Stimulated activated CD4-positive, alpha-beta T cell treated with anti-CD3 and anti-CD28 coated beads, Interleukin-1b, Interleukin-23, amount 100 ng/mL, for 1 hour (primary cell): ENCODE measurements at places on chromosomes 4 and X.

DNA sequence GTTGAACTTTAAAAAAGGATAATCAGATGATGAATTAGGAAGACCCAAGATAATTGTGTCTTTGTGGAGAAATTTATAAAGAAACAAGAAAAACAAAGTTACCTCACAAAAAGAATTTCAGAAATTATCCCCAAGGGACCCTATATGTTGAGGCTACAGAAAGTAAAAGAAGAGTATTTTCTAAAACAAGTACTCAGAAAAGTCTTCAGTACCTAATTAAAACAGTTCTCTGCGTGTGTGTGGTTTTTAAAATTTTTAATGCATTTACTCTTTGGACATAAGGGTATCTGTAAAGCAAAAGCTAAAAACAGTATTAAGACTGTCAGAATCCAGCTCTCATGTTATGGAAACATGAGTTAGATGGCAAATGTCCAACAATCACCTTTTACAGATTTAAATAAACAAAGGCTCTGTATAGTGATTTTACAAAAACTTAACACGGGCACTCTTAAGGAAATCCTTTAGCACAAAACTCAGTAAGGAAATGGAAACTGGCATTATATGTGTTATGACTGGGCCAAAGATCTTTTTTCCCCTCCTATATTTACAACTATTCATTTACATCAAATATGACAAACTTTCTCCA lies 187.5 kb downstream of the NSUN7 start:
- no peak for DNase-seq

- DNase-seq = no peak
These were observed 11.4 kb upstream of the EXOC1L start for GRCh38 chr4:55808186-55808585.

DNA sequence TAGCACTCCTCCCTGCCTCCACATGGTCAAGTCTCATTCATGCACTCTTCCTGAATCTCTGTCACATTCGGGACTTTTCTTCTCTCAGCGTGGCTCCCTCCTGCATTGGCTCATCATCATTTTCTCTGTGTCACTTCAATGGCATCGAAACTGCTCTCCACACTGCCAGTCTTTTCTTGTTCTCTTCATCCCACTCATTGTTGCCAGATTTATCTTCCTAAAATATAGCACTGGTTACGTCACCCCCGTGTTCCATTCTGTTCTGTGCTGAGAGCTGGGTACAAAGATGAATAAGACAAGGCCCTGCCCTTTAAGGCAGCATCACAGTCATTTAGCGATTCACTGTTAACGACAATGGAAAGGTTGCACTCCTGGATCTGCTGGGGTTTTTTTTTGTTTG lies 174.4 kb upstream of the TBC1D9 start:
- DNase-seq = no peak

DNA sequence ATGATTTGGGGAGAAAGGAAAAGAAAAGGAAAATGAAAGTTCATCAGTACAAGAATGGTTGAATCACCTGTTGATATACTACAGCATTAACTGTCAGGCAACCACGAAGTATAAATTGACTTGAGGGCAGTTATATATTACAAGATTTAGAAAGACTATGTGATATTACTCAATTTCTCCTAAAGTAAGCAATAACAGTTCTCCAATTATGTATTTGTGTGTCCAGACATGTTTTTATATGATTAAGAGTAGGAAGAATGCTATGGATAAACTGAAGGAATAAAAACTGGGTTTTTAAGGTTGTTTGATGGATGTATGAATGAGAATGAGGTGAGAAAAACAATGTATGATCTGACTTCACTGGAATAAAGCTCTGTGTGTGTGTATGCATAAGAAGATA lies 2234.4 kb downstream of the ARAP2 start:
- DNase-seq = no peak

DNA sequence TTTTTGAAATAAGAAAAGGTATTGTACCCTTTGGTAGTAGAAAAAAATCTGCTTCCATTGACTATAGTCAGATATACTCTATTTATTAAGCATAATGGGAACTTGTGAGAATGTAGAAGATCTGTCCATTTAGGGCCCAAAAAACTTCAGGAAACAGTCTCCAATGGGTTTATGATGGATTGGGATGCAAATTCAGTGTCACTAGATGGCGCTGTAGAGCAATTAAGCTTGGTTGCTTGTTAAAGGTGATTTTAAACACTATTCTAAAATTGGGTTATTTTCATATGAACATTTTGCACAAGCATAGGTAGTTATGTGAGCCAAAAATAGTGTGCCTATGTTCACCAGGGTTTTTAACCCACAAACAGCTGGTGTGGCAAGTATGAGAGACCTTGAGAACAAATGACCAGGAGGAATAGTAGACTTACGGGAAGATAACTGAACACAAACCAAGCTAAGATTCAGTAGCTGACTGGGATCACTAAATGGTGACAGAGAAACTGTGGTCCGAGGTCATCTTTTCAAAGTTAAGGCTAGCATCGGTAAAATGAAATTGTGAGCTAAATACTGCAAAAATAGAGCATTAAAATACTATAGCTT lies 80.3 kb upstream of the LSM6 start:
- DNase-seq = no peak

DNA sequence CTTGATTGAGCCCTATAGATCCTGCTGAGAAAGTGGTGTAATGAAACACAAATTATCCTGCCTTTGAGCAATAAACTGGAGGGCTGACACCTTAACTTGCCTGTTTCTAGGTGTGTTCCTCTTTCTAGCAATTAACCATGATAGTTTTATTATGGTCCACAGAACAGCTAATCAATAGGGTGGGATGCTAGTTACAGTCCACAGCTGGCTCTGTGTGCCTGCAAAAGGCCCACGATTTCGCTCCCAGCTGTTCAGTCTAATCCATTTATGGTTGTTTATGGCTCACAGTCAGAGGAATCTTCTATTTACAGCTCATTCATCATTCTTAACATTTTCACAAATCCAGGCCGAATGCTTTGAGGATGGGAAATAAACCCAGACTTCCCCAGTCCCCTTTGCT lies 674.9 kb downstream of the SMARCA1 start:
- no peak for DNase-seq

DNA sequence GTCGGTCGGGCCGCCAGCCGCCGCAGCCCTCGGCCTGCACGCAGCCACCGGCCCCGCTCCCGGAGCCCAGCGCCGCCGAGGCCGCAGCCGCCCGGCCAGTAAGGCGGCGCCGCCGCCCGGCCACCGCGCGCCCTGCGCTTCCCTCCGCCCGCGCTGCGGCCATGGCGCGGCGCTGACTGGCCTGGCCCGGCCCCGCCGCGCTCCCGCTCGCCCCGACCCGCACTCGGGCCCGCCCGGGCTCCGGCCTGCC lies 213 bp downstream of the NFKB1 start:
- no peak for DNase-seq

GRCh38 chr4:157582141-157582540 lies 361.6 kb downstream of the GRIA2 start:
- DNase-seq = no peak

GRCh38 chr4:111499706-111500105 lies 645.5 kb upstream of the FAM241A start:
- no peak for DNase-seq

DNA sequence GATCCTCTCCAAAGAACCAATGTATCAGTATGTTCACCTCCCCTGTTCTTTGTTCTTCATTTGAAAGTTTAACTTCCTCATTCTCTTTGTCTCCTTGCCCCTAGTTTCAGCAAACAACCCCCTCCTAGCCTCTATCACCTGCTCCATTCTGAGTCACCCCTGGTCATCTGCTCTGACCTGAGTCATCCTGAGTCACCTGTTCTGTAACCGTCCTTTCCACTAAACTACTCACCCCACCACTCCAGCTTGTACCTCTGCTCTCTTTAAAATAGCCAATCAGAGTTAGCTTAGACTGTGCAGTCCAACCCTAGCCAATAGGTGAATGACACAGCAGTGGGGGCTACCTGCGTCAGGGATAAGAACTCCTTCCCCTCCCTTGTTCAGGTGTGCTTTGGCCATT lies 249.8 kb upstream of the AADAT start:
- DNase-seq = no peak

DNA sequence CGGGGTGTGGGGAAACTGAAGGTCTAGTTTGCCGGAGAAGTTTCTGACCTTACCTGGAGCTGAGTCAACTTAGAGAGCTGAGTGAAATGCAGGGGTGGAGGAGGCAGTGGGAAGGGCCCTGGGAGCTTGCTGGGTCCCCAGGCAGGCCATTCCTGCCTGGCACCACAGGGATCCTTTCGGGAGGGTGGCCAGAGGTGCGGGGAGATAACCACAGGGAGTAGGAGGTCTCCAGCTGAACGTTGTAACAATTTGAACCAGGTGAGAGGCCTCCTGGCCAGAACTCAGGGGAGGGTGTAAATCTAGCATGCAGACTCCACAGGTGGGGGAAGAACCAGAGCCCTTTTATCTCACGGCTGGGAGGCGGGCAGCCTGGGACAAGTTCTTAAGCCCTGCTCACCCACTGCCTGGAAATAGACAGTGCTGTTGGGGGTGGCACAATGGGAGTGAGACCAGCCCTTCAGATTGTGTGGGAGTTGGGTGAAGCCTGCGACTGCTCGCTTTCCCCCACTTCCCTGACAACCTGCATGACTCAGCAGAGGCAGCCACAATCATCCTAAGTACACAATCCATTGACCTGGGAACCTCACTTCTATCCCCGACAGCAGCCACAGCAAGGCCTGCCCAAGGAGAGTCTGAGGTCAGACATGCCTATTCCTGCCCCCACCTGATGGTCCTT lies 247.4 kb downstream of the ADGRA3 start:
- no peak for DNase-seq

DNA sequence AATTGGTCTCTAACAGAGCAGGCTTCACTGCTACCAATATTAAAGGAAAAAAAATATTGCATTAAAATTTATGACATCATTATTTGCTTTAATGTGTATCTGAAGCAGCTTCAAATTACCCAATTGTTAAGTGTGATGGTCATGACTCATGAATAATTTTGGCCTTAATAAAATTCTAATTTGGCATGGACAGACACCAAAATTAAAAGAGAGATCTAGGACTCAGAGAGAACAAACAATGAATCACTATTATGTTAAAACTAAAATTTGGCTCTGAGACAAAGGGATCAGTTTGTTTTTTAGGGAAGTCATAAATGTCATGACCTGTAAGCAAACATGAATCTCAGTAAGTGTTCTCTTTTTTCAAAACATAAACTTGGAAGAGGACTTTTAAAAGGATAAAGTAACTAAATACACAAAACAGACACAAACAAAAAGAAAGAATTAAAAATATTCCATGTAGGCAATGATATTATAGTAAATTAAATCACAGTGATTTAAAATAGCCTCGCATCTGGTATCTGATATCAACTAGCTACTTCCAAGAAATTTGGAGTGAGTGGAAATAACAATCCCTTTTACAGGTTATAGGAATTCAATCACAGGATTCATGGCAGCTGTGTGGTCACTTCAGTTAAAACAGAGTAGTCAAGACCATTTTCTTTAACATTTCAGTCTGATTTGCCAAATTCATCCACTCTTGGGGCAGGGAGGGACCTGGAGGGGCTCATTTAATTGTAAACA lies 11.6 kb downstream of the VEGFC start:
- DNase-seq = no peak

DNA sequence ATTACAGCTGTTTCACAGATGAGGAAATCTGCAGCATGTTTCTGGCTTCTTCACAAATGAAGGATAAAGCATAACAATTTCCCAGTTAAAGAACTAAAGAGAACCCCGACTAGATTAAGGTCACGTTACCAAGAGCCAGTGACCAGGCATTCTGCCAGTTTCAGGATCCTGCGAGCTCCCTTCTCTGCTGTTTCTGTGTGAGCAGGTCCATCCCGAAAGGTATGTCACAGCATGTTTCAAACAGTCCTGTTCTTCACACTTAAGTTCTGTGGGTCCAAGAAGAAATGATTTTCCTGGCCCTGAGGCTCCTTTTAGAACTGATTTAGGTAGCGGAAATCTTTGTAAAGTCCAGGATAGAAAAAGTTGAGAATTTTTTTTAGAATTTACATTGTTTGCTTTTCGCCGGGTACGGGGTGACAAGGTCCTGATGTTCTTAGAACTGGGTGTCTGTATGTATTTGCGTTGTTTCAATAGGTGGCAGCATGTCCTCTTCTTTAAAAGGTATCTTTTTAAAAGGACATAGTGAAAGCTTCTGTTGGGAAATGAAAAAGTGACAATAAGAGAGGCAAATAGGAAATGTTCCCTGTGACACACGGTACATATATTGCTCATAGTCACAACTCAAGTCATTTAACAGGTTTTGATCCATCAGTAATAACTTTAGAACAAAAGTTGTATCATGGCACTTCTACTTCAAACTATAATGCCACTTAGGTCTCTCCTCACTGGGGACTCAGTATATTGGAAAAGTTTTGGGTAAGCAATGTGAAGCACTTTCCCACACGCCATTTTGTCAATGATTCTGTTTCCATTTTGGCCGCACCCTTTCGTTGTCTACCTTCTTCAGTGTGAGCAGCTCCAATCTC lies 18.4 kb downstream of the IL21 start:
- DNase-seq = no peak

DNA sequence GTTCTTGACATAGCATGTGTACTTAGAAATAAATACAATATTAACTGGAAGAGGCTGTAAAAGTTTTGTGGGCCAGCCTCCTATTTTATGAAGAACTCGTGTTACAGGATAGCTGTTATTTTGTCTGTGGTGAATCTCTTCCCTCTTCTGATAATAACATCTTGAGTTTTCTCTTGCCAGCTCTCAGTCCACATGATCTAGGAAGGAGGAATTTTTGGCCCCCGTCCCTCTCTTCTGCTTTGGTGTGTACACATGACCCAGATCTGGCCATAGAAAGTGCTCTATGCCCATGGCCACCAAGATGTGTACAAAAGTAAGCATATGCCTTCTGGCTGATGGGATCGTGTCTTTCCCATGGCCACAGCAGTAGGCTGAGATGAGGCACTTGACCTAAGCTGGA lies 108.0 kb upstream of the LEF1 start:
- DNase-seq = no peak

DNA sequence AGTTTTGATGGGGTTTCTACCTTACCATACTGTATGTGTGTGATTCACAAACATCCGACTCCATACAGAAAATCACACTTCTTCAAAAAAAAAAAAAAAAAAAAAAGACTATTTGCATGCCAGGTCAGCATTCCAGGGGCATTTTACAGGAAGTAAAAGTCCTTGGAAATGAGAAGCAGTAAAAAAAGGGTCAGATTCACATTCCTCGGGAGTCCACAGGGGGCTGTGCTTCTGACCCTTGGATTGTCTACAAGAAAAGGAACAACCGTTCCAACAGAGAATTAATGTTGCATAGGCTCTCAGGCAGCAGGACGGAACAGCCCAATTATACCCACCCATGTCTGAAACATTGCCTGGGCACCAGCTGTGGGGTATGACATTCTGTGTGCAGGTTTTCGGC lies 290.3 kb downstream of the LDB2 start:
- no peak for DNase-seq

DNA sequence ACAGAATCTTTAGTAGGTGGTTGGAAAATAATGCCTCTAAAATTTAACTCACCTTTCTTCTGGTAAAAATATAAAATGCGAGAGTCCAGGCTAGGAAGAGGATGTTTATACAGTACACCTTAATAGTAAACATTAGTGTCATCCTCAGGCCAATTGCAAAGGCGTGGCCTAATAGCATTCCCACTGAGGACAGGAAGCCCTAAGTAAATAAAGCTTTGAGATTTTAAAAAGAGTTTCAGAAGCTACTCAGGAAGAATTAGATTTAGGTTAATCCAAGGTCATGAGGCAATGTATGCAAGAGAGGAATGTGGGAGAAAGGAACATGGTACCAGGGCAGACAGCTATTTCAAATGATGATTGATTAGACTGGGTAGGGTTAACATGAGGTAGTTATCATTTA lies 49.5 kb downstream of the RPGR start:
- no peak for DNase-seq
